ENCODE measurements at places on chromosomes 16 and 17.

DNA sequence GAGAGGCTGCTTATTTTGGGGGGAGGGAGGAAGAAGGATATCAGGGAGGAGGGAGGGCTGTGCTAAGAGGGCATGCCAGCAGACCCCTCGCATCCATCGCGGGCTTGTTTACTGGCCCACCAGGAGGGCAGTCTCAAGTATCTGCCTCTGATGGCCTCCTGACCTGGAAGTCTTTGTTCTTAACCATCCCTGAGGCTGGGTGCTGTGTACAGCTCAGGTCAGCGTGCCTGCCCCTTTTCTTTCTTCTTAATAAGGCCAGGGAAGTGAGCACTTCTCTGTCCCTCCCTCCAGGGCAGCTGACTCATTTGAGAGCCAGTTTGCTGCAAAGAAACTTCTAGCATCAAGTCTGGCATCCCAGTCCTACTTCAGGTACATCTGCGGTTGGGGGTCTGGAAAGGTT, 157.0 kb downstream of the CCDC182 start:
- DNase-seq = no peak

GRCh38 chr16:670485-671352, 2.8 kb downstream of the RHOT2 start:
- no peak for DNase-seq

DNA sequence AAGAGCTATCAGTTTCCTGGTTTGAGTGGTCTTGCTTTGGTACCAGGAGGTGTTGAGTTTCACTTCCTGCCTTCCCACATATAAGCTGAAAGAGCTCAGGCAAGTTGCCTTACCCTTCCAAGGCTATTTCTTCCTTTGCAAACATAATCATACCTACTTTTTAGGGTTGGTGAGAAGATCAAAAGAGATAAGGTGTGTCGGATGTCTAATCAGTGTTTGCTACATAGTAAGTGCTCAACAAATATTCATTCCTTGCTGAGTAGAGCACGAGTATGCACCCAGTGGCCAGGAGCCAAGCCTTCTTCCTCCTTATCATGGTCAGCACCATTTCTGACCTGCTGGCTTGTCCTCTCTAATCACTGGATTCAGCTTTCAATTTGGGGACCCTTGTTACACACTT, 12.7 kb upstream of the TMEM98 start:
- DNase-seq = no peak

DNA sequence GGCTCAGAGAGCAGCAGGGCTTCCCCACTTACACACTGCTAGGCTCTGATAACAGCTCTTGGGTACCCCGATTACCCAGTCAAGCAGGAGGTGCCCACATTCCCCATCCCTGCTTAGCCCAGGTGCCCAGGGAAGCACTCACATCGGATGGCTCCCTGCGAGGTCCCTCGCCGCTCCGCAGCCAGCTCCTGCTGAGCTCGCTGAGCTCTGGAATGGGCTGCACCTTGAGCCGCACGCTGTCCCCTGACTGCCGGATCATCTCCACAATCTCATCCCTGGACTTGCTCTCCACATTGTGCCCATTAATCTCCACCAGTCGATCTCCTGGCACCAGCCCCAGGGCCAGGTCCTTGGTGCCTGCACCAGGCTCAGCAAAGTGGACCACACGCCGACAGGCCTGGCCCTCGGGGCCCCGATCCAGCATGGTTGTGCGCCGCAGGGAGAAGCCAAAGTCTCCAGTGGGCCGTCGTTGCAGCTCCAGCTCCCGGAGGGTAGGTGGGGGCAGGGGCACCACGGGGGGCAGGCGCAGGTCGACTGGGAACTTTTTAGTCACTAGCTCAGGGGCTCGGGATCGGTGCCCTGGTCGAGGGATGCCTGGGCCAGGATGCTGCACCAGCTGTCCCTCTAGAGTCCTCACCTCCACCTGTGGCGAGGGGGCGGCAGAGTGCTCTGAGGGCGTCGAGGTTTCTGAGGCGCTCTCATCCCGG, 14.2 kb downstream of the MYO18A start:
- no peak for DNase-seq

- no peak for DNase-seq
Measured at GRCh38 chr16:85832570-85833218, 33.2 kb downstream of the COX4I1 start.

DNA sequence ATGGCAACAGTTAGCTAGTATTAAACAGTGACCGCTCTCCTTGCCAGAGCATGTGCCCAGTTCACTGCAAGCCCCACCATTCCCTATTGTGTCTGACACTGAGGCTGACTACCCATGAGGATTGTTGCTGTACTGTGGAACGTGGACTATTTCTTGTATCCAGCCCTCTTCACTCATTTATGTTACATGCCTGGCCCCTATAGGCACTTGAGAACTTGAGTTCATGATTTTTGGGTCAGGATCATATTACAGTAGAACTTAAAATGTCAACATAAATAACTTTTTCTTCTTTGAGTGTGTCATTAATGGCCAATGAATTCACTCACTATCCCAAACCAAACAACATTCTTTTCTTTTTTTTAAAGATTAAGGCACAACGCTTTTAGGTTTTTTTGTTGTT, 55.7 kb downstream of the LYRM1 start:
- DNase-seq = no peak

GRCh38 chr16:77679901-77680300, 42.4 kb upstream of the NUDT7 start:
- DNase-seq = no peak
